NB4 (cell line): ENCODE measurements at places on chromosomes 2 and 18.

DNA sequence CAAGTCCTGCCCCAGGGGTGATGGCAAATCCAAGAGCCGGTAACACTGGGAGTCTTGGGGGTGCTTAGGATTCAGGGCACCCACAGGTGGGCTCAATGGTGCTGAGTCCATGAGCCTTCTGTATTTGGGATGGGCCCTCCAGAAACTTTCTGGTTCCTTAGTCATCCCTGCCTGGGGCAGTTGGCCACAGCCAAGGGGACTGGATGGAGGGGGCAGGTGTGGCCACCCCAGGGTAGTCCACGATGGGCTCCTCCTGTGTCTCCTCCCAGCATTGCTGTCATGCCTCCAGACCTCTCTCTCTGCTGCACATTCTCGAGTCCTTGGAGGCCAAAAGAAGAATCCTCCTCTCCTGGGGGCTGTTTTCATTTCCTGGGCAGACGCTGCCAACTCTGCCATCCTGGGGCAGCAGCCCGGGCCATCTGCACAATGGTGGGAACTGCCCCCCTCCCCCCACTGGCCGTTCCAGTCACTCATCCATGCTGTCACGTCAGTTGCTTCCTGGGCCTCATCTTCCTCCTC is 158.0 kb upstream of the TWIST2 start:
- DNase-seq: no peak

DNA sequence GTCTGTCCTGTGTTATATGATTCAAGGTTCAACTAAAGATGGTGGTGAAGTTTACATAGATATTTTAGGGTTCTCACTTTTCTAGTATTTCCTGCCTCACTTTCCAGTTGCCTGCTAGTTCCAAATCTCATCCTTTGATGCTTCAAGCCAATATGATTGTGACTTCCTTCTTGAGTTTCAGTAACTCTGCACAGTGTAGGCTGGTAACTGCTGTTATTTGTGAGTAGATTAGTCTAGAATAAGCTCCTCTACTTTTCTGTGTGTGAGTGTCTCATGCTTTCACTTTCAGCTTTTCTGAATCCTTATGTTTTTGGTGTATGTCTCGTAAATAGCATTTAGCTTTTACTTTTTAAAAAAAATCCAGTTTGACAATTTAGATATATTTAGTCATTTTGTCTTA is 42.6 kb downstream of the GALNT1 start:
- DNase-seq: no peak

- DNase-seq: no peak
Observed at GRCh38 chr2:177923323-177923722, 149.3 kb downstream of the PDE11A start.

GRCh38 chr2:16096962-16097361 is 156.6 kb downstream of the MYCN start:
- DNase-seq: no peak

DNA sequence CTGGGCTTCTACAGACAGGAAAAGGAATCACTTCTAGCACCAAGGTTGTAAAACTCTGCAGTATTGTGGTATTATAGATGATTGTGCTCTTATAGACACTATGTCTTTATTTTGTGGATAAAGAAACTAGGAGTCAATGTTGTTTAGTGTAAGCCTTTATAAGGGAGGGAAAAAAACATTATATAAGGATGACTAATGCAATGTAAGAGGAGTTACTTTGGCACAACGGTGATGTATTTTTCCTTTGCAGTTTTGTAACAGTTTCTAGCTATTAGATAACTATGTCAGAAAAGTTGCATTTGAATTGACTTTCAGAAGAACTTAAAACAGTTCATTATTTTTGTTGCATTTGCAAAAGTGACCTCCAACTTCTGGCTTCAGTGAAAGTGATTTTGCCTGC is 545.4 kb downstream of the CCDC85A start:
- DNase-seq: no peak

DNA sequence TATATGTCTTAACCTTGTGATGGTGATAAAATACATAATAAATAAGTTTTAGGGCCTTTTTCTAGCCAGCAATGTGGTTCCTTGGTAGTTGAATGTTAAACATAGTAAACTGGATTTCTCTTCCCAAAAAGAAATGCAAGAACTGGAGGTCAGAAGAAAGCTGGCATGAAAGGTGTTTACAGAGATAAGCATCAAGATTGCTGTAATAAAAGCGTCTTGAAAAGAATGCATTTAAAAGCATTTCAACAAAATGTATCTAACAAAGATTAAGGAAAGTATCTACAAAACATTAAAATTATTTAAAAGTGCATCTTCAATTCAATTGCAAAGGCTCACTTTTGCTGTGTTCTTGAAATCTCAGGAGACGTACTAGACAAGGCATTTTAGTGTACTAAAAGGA is 419.0 kb downstream of the ERBB4 start:
- no peak for DNase-seq

DNA sequence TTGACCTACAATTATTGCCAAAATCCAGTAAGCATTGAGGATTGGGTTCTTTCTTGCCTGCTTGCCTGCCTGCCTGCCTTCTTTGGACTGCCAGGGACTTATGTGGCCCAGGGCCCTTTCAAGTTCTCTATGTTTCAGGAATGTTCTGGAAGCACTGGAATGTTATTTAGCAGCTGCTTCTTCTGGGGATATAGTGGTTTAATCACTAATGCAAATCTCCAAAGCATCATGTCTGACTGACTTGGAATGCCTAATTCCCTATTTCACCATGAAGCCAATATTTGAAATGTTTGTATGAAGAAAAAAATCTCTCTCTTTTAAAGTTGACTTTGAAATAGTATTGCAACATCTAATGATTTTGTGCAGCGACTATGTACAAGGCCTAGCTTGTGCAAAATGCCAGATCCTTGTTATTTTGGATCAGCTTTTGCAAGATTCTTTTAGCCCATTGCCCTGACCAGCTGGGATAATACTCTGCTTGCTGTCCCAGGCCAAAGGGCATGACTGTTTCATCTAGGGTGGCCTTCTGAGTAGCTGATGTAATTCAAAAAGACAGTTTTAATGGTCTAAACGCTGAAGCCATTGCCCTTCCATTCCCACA is 204.6 kb downstream of the RND3 start:
- DNase-seq: no peak

- no peak for DNase-seq
Observed at GRCh38 chr2:219461669-219462068, 27.0 kb downstream of the SPEG start.

DNA sequence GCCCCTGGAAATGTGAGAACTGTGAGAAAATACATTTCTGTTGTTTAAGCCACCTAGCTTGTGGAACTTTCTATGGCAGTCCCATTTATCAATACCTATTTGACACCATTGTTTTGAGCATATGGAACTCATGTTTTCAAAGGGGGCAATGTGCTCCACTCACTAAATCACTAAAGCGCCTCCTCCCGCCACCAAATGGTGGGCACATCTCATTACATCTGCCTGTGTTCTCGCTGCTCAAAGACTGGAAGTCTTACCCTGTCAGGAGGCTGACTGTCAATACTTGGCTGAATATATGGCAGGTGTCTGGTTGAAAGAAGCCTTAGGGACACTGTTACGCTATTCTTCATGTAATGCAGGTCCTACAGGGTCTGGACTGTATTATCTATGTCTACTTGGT is 767.7 kb downstream of the TSN start:
- no peak for DNase-seq

- no peak for DNase-seq
Observed at GRCh38 chr18:58401191-58401590, 227.7 kb downstream of the ALPK2 start.

DNA sequence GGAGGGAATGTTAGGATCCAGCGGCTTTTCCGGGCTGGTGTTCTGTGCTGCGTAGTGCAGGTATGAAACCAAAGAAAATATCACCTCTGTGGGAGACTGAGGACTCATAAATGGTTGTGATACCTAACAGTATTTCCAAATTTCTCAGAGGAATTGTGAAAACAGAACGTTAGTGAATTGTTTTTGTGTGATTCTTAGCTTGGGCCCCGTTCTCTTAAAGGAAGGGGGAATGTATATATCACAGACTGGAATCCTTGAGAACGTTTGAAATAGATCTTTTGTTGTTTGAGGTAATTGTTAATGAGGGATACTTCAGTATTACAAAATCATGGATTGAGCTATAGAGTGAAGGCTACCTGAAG is 834 bp downstream of the ZNF638 start:
- no peak for DNase-seq

GRCh38 chr2:53756644-53757043 is 11.0 kb upstream of the CHAC2 start:
- DNase-seq: no peak

DNA sequence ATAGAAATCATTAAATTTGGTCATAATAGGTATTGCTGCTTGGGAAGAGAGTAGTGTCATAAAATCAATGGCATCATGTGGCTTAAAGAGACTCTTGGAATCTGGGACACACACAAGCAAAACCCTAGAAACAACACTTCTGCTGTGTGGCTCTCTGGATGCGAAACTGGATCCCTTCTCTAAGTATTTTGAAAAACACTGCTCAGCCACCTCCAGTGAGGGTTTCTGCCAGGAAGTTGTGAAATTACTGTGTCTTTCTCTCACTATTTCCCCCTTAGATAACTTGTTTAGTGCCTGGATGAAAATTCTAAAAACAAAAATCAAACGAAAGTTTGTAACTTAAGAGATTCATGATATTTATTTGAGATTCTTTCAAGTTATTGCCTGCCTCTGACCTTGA is 163.8 kb downstream of the RHBDD1 start:
- peak; percentile 60 for DNase-seq

DNA sequence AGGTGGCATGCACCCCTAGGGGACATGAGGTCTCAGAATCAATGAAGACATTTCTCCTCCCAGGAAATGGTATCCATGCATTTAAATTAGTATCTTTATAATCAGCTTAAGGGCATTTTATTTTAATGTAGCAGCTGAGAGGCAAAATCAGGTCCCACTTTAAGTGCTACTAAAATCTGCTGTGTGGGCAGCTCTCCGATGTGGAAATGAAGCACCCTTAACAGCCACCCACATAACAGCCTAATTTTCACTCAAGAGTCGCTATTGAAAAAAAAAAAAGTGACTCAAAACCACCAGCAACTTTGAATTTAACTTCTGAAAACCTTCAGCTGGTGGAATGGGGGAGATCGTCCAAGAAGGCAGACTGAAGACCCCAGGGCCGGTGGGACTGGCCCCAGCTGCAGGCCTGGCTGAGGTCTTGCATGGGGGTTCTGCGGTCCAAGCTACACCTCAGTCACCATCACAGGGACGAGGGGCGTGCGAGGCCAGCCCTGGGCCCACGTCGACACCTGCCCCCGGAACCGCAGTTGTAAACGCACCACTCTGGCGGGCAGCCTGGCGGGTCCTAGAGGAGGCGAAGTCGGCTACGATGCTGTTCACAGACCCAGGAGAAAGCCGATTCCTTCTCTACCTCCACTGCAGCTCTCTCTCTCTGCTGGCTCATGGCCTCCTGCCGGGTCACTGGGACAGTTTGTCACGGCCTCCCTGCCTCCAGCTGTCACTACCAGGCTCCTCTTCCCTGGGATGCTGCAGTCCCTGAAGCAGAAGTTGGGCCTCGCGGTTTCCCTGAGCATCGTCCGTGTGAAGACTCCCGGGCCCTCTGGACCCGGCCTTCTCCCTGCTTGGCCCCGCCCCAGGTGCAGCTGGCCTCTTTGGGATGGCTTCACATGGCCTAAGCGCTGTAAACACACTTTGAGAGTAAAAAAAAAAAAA is 111.9 kb downstream of the KCNF1 start:
- no peak for DNase-seq

DNA sequence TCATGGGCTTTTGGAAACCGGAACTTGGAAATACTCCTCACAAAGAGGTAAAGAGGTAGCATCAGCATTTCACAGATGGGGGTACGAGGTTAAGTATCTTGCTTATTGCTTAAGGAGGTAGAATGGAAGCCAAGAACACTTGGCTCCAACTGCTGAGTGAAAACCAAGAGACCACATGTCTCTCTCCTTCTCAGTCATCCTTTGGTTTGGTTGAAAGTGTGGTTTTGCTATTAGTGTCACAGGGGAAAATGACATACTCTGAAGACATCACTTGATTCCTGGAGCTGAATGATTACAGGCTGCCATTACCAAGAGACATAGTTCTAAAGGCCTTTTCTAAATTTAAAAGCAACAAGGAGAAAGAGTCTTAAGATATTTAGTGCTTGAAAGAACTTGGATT is 41.5 kb downstream of the ANTXR1 start:
- no peak for DNase-seq

- DNase-seq: peak; percentile 31
Observed at GRCh38 chr18:9826685-9827084, 59.1 kb upstream of the TXNDC2 start.

DNA sequence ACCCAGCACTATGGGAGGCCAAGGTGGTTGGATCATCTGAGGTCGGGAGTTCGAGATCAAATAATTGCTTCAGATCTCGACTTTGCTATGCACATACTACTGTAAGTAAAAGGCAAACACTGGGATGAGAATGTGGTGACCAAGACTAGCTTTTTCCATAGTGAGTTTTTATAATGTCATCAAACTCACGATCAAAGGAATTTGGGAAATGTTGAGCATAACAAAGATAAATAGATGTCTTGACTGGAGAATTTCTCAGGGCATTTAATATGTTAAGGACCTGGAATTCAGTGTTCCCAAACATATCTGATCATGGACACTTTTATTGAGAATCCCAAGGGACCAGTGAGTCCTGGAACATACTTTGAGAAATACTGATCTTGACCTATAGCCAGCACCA is 205.6 kb downstream of the ARHGAP15 start:
- DNase-seq: no peak
